Activated CD4-positive, alpha-beta T cell treated with anti-CD3 and anti-CD28 coated beads for 4 hours (primary cell): ENCODE measurements at places on chromosomes 4 and X.

- no peak for DNase-seq
Measured at GRCh38 chr4:185965426-185966384, 103.3 kb upstream of the TLR3 start.

DNA sequence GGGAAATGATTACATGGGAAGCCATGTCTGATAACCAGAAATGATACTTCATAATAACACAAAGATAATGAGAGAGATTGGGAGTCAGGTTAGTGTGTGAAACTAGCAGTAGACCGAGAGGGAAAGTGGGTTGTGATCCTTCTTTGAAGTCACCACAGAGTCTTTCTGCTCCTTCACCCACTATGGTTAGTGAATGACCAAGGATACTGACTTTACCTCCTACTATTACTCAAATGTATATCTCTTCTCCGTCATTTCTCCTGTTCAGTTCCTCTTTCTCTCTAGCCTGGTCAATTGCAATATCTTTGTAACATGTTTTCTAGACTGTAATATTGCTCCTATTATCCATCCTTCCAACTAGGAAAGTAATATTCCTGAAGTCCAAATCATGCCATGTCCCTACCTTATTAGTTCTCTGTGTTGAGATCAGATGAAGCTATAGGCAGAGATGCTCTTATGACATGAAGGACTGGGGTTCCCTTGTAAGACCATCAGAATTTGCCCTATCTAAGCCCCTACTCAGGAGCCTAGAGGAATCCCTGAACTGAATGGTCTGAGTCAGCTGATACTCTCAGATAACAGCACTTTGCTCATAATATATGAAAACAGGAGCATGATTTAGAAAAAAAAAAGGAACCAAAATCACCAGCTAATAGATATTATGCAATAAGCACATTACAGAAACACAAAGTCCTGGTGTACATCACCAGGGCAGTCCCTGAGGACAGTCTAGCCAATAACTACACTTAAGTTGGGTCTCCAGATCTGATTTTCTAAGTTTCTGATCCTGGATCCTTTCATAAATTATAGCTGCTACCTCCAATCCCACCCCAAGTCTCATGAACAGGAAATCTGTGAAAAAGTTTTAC is 81.2 kb downstream of the SHROOM3 start:
- DNase-seq = no peak

DNA sequence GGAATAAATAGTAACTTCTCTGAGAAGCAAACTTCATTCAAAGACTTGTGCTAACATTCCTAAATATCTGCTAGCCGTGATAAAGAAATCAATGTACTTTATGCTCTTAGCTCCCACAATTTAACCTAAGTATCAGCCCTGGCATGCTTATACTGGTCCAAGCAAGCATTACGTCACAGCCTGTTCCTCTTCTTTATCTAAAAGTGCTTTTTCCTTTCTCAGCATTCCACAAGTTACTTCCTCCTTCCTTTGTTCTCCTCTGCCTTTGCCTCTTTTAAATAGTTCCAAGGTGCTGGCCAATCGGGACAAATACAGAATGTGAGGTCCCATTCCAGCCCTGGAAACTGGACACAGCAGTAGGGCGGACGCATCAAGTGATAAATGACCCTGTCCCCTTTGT is 249.6 kb downstream of the DHRSX start:
- DNase-seq = no peak

GRCh38 chr4:157810137-157810774 is 362.6 kb downstream of the GASK1B start:
- no peak for DNase-seq

DNA sequence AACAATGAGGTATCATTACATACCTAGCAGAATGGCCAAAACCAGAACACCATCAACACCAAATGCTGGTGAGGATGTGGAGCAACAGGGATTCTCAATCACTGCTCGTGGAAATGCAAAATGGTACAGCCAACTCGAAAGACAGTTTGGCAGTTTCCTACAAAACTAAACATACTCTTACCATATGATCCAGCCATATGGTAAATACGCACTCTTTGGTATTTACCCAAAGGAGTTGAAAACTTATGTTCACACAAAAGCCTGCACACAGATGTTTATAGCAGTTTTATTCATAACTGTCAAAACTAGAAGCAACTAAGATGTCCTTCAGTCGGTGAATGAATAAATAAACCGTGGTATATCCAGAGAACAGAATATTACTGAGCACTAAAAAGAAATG is 7.8 kb downstream of the CASP3 start:
- DNase-seq = no peak

- DNase-seq = no peak
Measured at GRCh38 chr4:153661215-153661822, 22.8 kb upstream of the TLR2 start.

GRCh38 chr4:56630876-56631666 is 50.0 kb downstream of the HOPX start:
- DNase-seq = no peak

GRCh38 chr4:6268650-6269615 is 717 bp upstream of the WFS1 start:
- no peak for DNase-seq

GRCh38 chr4:107210450-107211239 is 174.5 kb upstream of the DKK2 start:
- no peak for DNase-seq

GRCh38 chr4:65819192-65819591 is 148.9 kb upstream of the EPHA5 start:
- no peak for DNase-seq

GRCh38 chr4:128275346-128275745 is 12.3 kb downstream of the PGRMC2 start:
- DNase-seq = no peak

DNA sequence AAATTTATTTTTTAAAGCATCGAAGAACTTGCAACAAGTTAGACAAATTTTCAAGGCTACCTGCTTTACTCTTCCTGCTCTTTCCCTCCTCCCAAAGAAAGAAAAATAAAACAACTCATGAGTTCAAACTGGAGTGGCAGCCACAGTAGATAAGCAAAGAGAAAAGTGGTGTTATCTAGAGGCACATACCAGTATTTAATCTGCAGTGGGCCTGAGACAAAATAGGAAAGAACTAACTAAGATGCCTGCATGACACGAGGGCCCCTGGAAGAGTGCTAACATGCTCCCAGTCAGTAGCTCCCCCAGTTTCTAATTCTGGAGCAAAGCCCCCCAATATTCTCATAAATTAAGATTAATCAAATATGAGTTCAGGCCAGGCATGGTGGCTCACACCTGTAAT is 7.9 kb downstream of the ARL9 start:
- no peak for DNase-seq

GRCh38 chr4:123731035-123731434 is 334.4 kb downstream of the SPRY1 start:
- DNase-seq = no peak

DNA sequence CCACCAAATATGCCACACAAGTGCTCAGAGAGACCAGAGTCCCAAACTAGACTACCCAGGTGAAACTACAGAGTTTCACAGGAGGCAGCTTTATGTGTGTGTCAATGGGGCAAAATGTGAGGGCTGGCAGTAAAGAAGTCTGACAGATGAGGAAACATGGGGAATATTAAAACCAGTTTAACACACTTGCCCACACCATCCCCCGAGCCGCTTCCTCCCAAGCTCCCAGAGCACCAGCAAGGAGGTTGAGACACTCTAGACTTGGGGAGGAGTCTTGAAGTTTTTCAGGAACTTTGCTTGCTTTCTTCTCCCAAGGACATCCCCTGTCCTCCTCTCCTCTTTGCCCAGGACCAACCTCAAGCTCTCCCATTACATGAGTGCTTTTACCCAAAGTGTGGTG is 94.7 kb upstream of the SPRY1 start:
- DNase-seq = no peak
